ENCODE measurements at places on chromosomes 3 and 15.

DNA sequence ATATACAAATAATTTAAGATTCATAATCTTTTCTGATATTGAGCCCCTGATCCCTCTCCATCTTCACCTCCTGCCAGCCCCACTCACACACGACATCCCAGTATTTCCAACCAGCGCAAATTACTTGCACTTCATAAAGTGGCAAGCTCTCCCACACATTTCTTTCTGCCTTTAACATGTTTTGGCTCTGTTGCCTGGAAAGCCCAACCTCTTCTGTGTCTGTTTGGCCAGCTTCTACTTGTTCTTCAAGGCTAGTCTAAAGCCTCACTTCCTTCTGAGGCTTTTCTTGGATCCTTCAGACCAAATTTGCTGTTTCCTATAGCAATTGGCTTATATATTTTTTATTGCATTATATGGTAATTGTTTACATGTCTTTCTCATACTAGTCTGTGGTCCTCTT lies 5.1 kb upstream of the TM6SF1 start:
- DNase-seq = no peak

DNA sequence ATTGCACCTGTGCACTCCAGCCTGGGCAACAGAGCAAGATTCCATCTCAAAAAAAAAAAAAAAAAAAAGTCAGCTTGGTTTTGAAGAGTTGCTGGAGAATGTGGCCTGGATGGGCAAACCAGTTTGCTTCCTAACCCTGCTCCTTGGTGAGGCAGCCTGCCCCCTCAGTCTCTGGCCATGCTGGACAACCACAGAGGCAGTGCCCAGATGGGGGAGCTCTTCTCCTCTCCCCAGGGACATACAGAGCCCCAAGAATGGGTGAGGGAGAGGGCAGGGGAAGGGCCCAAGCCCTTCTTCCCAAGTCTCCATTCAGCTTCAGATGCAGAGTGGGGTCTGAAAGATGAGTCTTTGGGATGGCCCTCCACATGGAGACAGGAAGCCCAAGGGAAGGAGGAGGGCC lies 27.9 kb downstream of the CD276 start:
- DNase-seq = no peak

DNA sequence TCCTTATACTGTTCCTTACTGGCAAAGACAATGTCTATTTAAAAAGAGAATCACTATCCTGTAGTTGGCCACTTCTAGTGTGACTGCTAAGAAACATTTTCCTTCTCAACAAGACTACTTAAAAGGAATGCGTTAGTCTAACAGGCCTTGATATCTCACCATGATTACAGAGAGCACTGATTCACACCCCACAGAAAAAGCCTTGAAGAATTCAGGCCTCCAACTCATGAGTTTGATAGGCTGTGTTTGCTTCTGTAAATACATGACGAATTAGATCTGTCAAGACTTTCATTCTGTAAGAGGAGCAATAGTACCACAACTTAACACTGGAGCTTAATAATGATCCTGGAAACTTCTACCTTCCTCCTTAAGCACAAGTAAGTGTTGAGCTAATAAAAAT lies 432.8 kb upstream of the NR2F2 start:
- DNase-seq = no peak

DNA sequence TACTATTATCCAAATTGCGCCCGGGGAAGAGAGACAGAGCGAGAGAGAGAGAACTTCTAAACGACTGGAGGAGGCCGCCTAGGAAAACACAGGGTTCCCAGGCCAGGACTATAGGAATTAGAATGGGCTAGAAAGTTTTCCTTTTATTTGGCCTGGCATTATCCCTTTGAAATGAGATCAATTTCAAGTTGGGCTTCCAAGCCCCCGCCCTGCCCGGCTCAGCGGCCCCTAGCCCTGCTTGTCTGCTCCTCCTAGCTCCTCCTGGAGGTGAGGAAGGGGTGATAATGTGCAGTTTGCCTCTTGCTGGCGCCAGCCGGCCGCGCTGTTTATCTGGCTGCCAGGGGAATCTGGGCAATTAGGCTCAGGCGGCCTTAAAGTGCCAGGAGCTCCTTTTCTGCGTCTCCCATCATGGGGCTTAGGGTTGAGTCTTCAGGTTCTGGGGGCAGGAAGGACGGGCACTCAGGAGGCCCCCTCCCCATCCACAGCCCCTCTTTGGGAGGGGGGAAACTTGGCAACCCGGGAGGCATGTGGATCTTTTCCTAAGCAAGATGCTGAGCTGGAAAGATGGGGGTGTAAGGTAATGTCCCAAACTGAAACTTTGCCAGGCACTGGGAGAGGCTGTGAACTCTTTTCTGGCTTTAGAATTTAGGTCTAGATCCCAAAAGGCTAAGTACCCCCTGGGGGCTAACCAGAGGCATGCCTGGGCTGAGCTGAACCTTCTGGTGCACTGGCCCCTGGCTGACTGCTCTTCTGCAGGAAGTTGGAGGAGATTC lies 5.5 kb downstream of the SMAD6 start:
- no peak for DNase-seq

DNA sequence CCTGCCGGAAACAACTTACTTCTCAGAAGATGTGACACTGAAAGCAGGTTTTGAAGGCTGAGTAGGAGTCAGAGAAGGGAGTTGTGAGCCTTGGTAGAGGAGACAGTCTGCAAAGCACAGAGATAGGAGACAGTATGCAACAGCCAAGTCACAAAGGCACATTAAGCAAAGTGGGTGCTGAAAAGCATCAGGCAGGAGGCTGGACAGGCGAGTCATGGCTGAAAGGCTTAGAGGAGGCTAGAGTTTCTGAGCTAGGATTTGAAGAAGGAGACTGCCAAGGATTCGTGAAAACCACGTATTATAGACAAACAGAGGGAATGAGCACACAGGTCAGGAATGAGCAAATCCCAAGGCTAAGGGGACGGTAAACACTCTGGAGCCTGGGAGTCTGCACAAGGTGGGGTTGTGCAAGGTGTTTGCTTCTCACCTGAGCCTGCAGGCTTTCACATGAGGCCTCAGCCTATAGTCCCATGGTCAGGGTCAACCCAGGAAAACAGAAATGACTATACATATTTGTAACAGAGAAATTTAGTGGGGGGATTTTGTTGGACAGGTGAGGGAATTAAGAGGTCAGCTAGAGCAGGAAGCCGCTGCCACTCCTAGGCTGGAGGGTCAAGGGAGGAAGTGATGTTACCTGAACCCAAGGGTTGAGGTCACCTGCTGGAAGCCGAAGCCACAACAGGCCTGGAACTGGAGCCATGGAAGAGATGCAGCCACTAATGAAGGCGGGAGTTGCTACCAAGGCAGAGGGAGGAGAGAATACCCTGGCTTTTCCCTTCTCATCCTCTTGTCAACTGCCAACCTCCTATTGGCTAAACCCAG lies 23.1 kb upstream of the TRIM71 start:
- DNase-seq = no peak

DNA sequence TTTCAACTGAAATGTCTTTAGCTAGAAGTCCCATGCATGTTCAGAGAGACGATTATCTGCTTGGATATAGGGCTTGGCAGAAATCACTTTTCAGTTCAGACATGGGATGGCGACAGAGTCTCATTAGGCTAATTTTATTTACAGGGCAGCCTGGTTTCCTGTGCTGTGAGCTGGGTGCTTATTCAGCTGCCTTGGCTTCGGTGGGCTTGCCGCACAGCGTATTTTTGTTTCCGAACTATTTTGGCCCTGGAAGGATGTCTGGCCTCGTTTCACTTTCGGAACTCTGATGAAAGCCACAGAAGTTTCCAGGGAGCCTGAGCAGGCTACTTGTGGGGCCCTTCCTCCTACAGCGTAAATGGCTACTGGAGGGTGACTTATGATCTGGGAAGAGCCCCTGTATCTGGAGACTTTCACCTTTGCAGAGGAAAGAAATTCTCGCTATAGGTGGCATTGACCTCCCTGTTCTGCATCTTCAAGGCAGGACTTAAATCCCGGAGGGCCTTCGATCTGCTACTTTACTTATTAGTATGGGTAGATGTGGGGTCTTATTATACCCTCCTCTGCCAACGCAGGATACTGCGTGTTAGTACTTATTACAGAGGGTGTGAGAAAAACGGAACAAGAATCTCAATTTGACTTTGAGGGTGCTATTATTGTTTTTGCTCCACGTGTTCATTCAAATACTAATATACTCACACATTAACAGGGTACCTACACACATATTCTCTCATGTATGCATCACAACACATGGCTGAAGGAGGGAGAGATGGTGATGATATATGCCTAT lies 364.0 kb upstream of the RBMS3 start:
- DNase-seq = no peak

DNA sequence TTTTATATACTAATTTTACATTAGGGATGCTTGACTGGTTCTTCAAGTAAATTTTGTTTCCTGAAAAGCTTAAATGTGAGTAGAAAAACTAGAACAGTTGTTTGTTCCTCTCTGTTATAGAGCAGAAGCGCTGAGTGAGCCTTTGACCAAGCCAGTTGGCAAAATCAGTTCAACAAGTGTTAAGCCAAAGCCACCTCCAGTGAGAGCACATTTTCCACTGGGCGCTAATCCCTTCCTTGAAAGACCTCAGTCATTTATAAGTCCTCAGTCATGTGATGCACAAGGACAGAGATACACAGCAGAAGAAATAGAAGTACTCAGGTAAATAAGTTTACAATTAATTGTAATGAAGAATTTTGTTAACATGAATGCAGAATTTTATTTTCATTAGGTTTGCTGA lies 14.6 kb downstream of the CAPN7 start:
- no peak for DNase-seq

DNA sequence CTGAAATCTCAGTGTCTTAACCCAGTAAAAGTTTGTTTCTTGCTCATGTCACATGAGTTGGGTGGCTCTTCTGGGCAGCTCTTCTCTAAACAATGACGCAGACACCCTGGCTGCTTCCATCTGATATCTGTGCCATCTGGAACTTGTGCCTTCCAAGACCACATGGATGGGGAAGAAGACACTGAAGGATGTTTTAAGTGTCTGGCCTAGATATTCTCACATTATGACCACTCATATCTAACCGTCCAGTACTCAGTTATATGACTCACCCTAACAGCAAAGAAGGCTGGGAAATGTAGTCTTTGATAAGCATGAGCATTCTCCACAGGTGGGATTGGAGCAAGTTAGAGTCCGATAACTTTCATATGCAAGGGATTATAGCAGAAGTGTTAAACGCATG lies 66.4 kb downstream of the RYR3 start:
- DNase-seq = no peak

Measured in stimulated activated CD8-positive, alpha-beta memory T cell treated with anti-CD3 and anti-CD28 coated beads, Interleukin-2, amount 100 ng/mL, for 48 hours (primary cell).